PC-9 (cell line): ENCODE measurements at places on chromosomes 11 and 22. TPM values are rescaled to one million over a fixed set of nuclear protein-coding genes. Genes with fewer than 3 reads are reported as not detected.

DNA sequence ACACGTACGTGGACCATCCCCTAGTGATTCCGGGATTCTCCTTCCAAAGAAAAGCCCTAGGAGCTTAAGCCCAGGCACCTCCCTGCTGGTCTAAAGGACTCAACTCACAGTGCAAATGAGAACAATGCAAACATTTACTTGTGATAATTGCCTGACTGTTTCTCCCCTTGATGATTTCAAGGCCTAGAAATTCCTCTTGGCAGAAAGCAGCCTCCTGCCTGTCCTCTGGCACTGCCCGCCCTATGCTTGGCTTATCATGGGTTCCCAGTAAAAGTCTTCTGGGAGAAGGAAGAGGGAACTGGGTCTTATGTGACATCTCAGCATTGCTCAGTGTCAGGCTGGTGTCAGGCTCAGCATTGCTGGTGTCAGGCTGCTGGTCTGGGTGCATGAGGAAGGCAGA is 351.8 kb downstream of the SHANK2 start:
- no peaks in the 10 kb centered on the region for H3K4me1 ChIP-seq
- DNase-seq: no peak
- H3K27me3 ChIP-seq: no peaks in the 10 kb centered on the region
- no peak overlapping the region for H3K4me3 ChIP-seq
- H3K27ac ChIP-seq: no peak overlapping the region

DNA sequence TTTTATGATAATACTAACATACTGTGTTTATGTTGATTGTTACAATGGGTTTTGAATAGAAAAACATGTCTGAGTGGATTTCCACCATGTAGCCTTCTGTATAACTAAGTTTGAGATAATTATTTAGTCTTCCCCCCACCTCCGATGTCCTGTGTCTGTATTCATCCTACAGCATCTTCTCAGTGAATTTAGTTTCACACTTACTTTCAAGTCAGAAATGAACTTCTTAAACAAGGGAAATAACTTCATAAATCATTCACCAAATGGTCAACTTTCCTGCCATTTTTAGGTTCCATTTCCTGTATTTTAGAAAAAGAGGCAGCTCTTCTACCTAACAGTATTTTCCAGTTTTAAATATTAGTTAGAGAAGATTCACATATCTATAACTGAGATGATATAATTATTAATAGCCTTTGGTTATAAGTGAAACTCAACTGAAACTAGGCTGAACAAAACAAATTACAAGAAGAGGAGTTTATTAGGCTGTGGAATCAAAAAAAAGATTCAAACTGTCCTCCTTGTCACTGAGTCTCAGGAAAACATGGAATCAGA is 3.5 kb downstream of the OR51B5 start:
- H3K27me3 ChIP-seq: no peaks in the 10 kb centered on the region
- no peaks in the 10 kb centered on the region for H3K4me1 ChIP-seq
- no peaks in the 10 kb centered on the region for H3K36me3 ChIP-seq
- no peak overlapping the region for H3K27ac ChIP-seq
- no peak for DNase-seq

- no peak overlapping the region for H3K27ac ChIP-seq
- DNase-seq: peak; percentile 19
- no peaks in the 10 kb centered on the region for H3K27me3 ChIP-seq
- peaks cover 23% of the 10 kb centered on the region for H3K4me1 ChIP-seq
- H3K4me3 ChIP-seq: no peak overlapping the region
- no peaks in the 10 kb centered on the region for H3K36me3 ChIP-seq
Observed at GRCh38 chr11:103939694-103940093, 96.7 kb upstream of the DDI1 start.

DNA sequence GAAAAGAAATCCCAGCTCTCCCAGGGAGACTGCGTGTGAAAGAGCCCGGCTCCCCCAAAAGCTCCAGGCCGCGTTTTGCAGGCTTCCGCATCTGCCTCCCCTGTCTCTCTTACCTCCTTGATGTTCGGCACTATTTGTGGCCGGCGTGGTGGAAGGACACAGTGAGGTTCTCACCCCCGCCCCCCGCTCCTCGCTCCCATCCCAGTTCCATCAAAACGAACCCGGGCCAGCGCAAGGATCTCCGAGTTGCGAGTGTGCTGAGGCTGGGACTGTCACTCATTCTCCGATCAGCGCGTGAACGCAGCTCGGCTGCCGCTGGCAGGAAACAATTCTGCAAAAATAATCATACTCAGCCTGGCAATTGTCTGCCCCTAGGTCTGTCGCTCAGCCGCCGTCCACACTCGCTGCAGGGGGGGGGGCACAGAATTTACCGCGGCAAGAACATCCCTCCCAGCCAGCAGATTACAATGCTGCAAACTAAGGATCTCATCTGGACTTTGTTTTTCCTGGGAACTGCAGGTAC is at the start of gene NCAM1:
Gene NCAM1, plus strand, starts transcription at position 275 of the 523 bp plus-strand sequence.
- H3K4me3 ChIP-seq: peak within 1 kb of the TSS; percentile 54
- no peaks in the 10 kb centered on the region for H3K4me1 ChIP-seq
- H3K36me3 ChIP-seq: no peaks in the 10 kb centered on the region
- peak; percentile 18 for DNase-seq

DNA sequence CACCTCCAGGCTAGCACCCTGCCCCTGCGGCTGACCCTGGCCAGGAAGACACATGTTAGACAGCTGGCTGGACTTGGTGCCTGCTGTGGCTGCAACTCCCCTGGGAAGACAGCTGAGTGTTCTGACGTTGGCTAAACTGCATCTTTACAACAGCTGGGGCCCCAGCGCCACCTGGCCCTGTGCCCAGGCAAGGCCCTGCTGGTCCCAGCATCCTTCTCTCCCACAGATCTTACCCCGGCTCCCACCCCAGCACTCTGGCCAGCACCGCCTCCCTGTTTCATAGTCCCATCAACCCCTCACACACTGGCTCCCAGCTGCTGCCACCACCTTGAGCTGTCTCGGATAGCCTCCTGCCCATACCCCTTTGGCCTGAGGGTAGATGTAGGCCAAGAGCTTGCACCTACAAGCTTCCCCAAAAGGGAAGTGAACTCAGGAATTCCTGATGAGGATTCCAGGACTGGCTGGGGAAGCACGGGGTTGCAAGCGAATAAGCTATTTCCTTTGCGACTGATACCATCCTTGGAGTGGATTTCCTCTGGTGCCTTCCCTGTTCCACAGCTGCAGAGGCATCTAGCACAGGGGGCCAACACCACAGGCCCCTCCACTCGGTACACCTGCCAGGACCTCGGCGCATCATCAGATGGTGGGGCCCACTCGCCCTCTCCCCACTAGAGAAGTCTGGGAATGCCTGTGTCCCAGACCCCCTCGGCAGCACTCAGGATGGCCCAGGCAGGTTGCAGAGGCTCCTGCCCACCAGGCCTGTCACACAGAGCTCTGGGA is 28.5 kb downstream of the RSPH14 start:
- H3K4me1 ChIP-seq: no peaks in the 10 kb centered on the region
- no peaks in the 10 kb centered on the region for H3K36me3 ChIP-seq
- no peak overlapping the region for H3K4me3 ChIP-seq

- no peak overlapping the region for H3K4me3 ChIP-seq
- no peaks in the 10 kb centered on the region for H3K4me1 ChIP-seq
Observed at GRCh38 chr11:45444796-45445195, 158.7 kb upstream of the SYT13 start.

DNA sequence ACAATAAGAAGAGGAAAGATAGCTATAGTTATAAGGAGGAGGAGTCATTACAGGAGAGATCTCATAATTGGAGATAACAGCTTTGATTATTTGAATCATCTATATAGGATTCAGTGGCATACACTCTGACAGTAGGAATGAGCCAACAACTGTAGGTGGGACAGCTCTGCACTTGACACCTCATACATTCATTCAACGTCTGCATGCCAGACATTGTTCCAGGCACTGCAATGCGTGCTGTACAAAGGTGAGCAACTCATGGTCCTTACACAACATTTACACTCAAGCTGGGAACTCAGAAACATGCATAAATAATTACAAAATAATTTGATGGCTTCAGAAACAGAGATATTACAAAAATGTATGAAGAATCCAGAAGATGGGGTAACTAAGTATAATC is 154.3 kb downstream of the MSANTD4 start:
- no peaks in the 10 kb centered on the region for H3K36me3 ChIP-seq
- H3K4me3 ChIP-seq: no peak overlapping the region
- H3K4me1 ChIP-seq: no peaks in the 10 kb centered on the region
- no peak overlapping the region for H3K27ac ChIP-seq
- DNase-seq: no peak
- no peaks in the 10 kb centered on the region for H3K27me3 ChIP-seq

DNA sequence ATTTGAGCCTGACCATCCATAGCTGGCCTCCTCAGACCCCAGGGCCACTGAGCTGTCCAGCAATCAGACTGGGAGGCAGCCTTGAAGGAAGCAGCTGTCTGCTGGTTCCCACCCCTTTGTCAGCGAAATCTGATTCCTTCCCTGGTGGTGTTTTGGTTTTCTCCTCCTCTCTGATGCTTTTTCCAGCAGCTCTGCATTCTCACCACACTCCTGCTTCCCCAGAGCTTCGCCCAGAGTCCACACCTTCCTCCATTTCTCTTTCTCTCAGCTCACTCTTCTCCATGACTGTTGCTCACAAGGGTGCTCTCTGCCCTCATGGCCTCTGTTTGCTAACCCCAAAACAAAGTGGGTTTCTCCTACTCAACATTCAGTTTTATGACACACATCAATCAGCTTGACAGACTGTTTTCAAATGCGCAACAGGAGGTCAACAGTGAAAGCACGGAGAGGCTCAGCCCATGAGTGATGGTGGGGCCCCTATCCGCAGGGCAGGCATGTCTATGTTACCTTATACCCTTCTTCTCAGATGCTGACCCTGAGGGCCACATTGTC is 130.6 kb upstream of the MTNR1B start:
- H3K4me3 ChIP-seq: no peak overlapping the region
- DNase-seq: no peak
- no peak overlapping the region for H3K27ac ChIP-seq
- H3K27me3 ChIP-seq: no peaks in the 10 kb centered on the region
- no peaks in the 10 kb centered on the region for H3K36me3 ChIP-seq

DNA sequence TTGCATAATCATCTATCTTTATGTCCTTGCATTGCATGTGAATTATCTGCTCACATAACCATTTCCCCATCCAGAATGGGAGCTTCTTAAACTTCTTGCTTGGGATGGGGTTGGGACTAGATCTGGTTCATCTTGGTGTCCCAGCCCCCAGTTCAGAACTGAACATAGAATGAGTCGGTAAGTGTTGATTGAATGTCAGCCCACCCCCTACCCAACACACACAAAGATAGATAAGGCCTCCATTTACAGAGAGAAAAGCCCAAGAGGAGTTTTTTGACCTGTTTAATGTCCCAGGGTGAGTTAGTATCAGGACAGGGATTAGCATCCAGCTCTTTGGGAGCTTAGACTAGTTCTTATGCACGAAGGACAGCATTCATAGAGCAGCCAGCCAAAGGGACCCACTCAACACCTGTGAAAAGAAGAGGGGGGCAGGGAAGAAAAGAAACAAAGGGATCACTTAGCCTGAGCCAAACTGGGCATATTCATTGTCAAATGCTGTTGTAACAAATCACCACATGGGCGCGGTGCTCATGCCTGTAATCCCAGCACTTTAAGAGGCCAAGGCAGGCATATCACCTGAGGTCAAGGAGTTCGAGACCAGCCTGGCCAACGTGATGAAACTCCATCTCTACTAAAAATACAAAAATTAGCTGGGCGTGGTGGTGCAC is 57.4 kb downstream of the CHRDL2 start:
- H3K36me3 ChIP-seq: no peaks in the 10 kb centered on the region
- no peaks in the 10 kb centered on the region for H3K27me3 ChIP-seq
- H3K27ac ChIP-seq: peak overlapping the region; percentile 85

GRCh38 chr11:47418454-47419259 is 7.6 kb downstream of the PSMC3 start:
- H3K27ac ChIP-seq: no peak overlapping the region
- H3K36me3 ChIP-seq: peaks cover 16% of the 10 kb centered on the region; the same call in 1 of the 2 replicates
- no peaks in the 10 kb centered on the region for H3K27me3 ChIP-seq

GRCh38 chr11:35425603-35426212 is 6.3 kb upstream of the SLC1A2 start:
- H3K27ac ChIP-seq: no peak overlapping the region
- H3K27me3 ChIP-seq: peaks cover 93% of the 10 kb centered on the region
- no peaks in the 10 kb centered on the region for H3K36me3 ChIP-seq

DNA sequence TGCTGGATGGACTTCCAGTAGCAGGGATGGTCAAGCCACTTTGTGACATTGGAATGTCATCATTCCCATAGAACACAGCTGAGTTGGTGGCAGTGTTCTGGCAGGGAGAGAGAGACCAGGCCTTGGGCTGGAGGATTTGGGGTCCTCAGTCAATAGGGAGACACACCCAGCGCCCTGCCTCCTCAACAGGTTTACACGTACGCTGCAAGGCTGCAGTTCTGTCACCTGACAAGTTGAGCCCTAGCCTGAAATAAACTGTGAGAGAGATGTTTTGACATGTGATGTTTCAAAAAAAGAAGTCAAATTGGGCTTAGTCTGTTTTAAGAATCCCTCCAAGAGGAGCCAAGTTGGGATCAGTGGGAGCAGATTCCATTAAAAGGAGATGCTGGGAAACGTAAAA is 42.9 kb upstream of the CRYBB3 start:
- H3K27me3 ChIP-seq: no peaks in the 10 kb centered on the region
- no peaks in the 10 kb centered on the region for H3K36me3 ChIP-seq
- H3K27ac ChIP-seq: no peak overlapping the region
- H3K4me3 ChIP-seq: no peak overlapping the region
- H3K4me1 ChIP-seq: peaks cover 25% of the 10 kb centered on the region
- no peak for DNase-seq

DNA sequence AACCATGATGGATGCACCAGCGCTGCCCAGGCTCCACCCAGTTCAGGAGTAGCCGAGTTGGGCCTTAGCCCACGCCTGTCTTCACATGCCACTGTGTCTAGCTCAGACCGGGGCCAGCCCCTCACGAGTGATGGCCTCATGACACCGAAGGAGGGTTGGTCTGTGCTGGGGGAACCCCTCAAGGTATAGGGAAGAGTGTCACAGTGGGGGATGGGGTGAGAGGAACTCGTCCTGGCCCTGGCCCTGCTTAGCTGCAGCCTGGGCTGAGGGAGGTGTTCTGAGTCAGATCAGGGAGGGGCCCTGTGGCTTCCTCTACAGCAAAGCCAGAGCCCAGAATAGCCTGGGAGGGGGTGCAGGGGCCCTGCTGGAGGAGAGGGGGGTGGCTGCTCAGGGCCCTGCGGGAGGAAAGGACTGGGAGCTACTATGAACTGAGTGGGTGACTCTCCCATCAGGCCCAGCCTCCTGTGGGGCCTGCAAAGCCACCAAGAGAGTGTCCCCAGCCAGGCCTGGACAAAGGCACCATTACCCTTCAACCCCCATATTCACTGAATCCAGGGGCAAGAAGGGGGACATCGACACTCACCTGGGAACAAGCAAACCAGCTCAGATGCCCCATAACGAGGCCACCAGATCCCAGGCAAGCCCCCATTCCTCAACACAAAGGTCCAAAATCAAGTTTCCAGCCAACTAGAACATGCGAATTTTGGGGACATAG is 41.2 kb downstream of the IGLL5 start:
- no peak overlapping the region for H3K27ac ChIP-seq
- H3K36me3 ChIP-seq: no peaks in the 10 kb centered on the region
- H3K4me1 ChIP-seq: no peaks in the 10 kb centered on the region
- H3K27me3 ChIP-seq: peaks cover 37% of the 10 kb centered on the region
- no peak for DNase-seq

Gene SIPA1
- total RNA-seq: 65.6 and 81.3 TPM in 2 replicates

Gene VSIG10L2
- total RNA-seq: not detected in 2 replicates

Gene SLC5A4
- not detected in 2 replicates for total RNA-seq

Gene UVRAG
- total RNA-seq: 18.6 and 20.4 TPM in 2 replicates

Gene TRIM66
- total RNA-seq: 16.1 and 17.0 TPM in 2 replicates

Gene ZNF280A
- total RNA-seq: not detected in 2 replicates

Gene DNAJB13
- total RNA-seq: 0.79 and 0.90 TPM in 2 replicates

Gene CRYBB2
- total RNA-seq: 1.0 TPM in 2 replicates
